Ascending aorta (tissue), 2 donors: ENCODE measurements at places on chromosomes 3 and 15.
A peak's percentile ranks its signal among the peaks of the same experiment; 100 is the strongest.

DNA sequence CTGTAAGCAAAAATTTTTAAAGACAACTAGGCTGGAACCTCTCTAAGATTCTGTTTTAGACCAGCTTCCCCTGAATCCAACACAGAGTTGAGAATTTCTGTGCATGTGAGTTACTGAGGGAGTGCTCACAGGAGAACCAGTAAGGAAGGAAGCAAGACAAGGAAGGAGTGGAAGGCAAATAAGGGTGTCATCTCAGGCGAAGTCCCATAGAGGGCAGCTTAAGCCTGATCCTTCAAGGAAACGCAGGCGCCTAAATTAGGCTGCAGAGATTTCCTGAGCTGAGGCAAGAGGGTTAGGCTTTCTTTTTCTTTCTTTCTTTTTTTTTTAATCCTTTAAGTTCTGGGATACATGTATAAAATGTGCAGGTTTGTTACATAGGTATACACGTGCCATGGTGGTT, 36.2 kb upstream of the COL6A6 start:
- no peaks in the 10 kb centered on the region for H3K36me3 ChIP-seq
- no peak overlapping the region for H3K27ac ChIP-seq
- DNase-seq: no peak

- no peak overlapping the region for H3K27ac ChIP-seq
- no peaks in the 10 kb centered on the region for H3K36me3 ChIP-seq
- peaks cover 10% of the 10 kb centered on the region for H3K4me1 ChIP-seq
- no peak overlapping the region for H3K4me3 ChIP-seq
These were observed 63.9 kb downstream of the IMPG2 start for GRCh38 chr3:101256511-101256910.

- no peak for DNase-seq
- peaks cover 13% of the 10 kb centered on the region for H3K4me1 ChIP-seq
- no peaks in the 10 kb centered on the region for H3K36me3 ChIP-seq
- H3K27me3 ChIP-seq: no peaks in the 10 kb centered on the region
- H3K4me3 ChIP-seq: no peak overlapping the region
These were observed 15.8 kb downstream of the DUSP7 start for GRCh38 chr3:52040600-52040999.

GRCh38 chr3:153233986-153234385, 72.0 kb downstream of the RAP2B start:
- H3K27ac ChIP-seq: peak overlapping the region; percentile 1
- DNase-seq: no peak
- no peaks in the 10 kb centered on the region for H3K36me3 ChIP-seq
- no peaks in the 10 kb centered on the region for H3K27me3 ChIP-seq
- no peaks in the 10 kb centered on the region for H3K4me1 ChIP-seq

DNA sequence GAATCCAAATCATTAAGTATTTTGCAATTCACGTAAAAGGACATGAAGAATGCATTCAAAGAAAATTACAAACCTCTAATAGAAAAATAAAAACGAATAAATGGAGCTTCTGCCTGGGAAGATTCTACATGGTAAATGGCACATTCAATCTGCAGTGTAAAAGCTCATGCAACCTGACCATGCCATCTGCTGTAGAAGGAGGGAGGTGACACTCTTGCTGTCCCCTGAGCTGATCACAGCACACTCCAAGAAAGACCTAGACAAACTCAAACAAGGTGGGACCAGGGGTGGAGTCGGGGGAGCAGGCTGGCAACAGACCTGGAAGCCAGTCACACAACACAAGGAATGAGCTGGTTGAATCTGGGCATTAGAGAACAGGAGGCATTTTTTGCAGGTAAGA, 101.8 kb downstream of the BDH1 start:
- no peak for DNase-seq
- no peaks in the 10 kb centered on the region for H3K27me3 ChIP-seq
- no peaks in the 10 kb centered on the region for H3K36me3 ChIP-seq
- no peak overlapping the region for H3K4me3 ChIP-seq
- H3K4me1 ChIP-seq: peaks cover 8% of the 10 kb centered on the region

DNA sequence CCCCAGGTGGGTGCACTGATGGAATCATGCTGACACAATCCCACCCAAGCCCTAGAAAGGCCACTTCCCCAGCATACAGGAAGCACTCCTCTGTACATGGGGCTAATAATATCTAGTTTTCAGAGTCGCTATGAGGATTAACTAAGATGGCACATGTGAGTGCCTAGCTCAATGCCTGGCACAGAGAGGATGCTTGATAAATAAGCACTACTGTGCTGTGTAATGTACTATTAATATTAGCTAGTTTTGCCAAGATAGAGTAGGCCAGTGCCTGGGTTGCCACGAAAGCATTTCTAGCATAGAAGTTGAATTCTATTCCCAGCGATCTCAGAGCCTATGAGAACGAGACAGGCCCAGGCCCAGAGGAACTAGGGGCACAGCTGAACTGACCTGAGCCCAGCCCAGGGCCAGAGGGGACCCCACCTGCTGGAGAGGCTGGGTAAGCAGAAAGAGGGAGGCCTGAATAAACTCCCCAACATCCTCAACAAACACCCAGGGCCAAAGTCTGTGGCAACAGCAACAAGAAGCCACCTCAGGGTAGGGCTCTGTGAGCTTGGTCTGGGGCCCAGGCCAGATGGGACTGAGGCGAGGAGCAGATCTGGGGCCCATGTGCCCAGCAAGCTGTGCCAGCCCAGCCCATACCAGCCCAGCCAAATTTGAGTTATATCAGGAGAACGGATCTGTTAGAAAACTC, 7.6 kb upstream of the SEMA7A start:
- no peak overlapping the region for H3K4me3 ChIP-seq
- DNase-seq: no peak
- H3K36me3 ChIP-seq: peaks cover 12% of the 10 kb centered on the region

DNA sequence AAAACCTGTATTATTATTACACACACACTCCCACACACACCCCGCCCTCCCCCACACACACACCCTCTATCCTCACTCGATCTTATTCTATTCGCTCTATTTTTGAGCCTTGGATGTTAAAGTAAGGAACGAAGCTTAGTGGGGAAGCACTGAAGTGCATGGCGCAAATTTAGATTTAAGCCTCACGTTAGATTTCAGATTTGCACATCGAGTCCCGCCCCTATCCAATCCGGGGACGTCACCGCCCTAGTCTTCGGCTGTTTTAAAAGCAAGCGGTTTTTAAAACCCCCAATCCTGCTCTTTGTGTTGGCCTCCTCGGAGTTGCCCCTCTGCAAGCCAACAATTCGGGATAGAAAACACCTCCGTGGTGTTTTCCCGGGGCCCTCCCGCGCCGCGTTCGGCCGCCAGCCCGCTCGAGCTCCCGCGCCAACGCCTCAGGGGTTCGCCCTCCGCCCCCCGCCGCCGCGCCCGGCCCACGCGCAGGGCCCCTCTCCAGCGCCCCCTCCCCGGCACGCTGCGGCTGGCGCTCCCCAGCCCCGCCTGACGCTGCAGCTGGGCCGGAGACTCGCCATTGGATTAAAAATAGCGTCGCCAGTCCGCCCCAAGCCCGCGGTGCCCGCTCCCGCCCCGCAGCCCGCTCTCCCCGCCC, at the start of gene USP13:
Gene USP13, plus strand, starts transcription at position 594 of the 649 bp plus-strand sequence. CDS start 186 bp downstream, outside the sequence.
- no peaks in the 10 kb centered on the region for H3K4me1 ChIP-seq
- H3K36me3 ChIP-seq: no peaks in the 10 kb centered on the region
- H3K27ac ChIP-seq: peak within 1 kb of the TSS; percentile 92
- peak within 1 kb of the TSS; percentile 90 for H3K4me3 ChIP-seq
- no peaks in the 10 kb centered on the region for H3K27me3 ChIP-seq

- H3K27ac ChIP-seq: peak overlapping the region; percentile 11
- H3K4me1 ChIP-seq: peaks cover 4% of the 10 kb centered on the region
- H3K36me3 ChIP-seq: no peaks in the 10 kb centered on the region
- H3K4me3 ChIP-seq: peak overlapping the region; percentile 9
These were observed 4.0 kb downstream of the NPTN start for GRCh38 chr15:73628976-73629797.

DNA sequence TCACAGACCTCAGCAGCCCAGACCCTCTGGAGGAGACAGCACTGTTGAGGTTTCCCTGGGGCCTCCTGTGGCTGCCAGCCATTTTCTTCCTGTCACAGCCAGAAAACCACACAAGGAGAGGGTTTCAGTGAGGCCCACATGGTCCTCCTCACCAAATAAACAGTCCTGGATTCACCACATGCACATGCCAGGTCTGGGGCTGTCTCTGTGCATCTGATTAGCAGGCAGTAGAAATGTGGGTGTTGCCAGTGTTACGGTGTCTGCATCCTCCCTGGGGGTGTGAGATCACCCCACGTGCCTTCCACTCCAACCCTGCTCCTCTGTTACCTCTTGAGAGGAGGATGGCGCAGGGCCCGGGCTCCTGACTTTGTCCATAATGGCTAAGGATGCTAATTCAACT, 140.4 kb downstream of the CHDH start:
- H3K4me1 ChIP-seq: no peaks in the 10 kb centered on the region
- no peaks in the 10 kb centered on the region for H3K27me3 ChIP-seq
- DNase-seq: no peak
- no peaks in the 10 kb centered on the region for H3K36me3 ChIP-seq
- H3K4me3 ChIP-seq: no peak overlapping the region
- no peak overlapping the region for H3K27ac ChIP-seq

- DNase-seq: no peak
- H3K4me3 ChIP-seq: no peak overlapping the region
- H3K27me3 ChIP-seq: no peaks in the 10 kb centered on the region
- H3K27ac ChIP-seq: no peak overlapping the region
- no peaks in the 10 kb centered on the region for H3K4me1 ChIP-seq
These were observed 84.5 kb downstream of the KBTBD8 start for GRCh38 chr3:67082533-67083024.

- peaks cover 20% of the 10 kb centered on the region for H3K4me1 ChIP-seq
- no peak overlapping the region for H3K4me3 ChIP-seq
- H3K27ac ChIP-seq: no peak overlapping the region
These were observed 8.6 kb upstream of the RPL29 start for GRCh38 chr3:52004163-52004787.

- H3K4me1 ChIP-seq: no peaks in the 10 kb centered on the region
- no peak for DNase-seq
- H3K27ac ChIP-seq: no peak overlapping the region
- H3K4me3 ChIP-seq: no peak overlapping the region
- H3K36me3 ChIP-seq: no peaks in the 10 kb centered on the region
These were observed 15.2 kb upstream of the CAMP start for GRCh38 chr3:48208076-48208475.

- H3K36me3 ChIP-seq: no peaks in the 10 kb centered on the region
- no peak for DNase-seq
- H3K27ac ChIP-seq: no peak overlapping the region
- no peaks in the 10 kb centered on the region for H3K27me3 ChIP-seq
- H3K4me3 ChIP-seq: no peak overlapping the region
These were observed 382.5 kb upstream of the CBLB start for GRCh38 chr3:106251160-106251892.

GRCh38 chr3:50737193-50737905, 62.6 kb downstream of the DOCK3 start:
- H3K4me1 ChIP-seq: no peaks in the 10 kb centered on the region
- H3K36me3 ChIP-seq: no peaks in the 10 kb centered on the region
- H3K27ac ChIP-seq: no peak overlapping the region
- DNase-seq: no peak

- no peak overlapping the region for H3K4me3 ChIP-seq
- no peaks in the 10 kb centered on the region for H3K36me3 ChIP-seq
- no peaks in the 10 kb centered on the region for H3K27me3 ChIP-seq
- H3K27ac ChIP-seq: no peak overlapping the region
These were observed 105.2 kb downstream of the FNDC3B start for GRCh38 chr3:172144601-172145000.

DNA sequence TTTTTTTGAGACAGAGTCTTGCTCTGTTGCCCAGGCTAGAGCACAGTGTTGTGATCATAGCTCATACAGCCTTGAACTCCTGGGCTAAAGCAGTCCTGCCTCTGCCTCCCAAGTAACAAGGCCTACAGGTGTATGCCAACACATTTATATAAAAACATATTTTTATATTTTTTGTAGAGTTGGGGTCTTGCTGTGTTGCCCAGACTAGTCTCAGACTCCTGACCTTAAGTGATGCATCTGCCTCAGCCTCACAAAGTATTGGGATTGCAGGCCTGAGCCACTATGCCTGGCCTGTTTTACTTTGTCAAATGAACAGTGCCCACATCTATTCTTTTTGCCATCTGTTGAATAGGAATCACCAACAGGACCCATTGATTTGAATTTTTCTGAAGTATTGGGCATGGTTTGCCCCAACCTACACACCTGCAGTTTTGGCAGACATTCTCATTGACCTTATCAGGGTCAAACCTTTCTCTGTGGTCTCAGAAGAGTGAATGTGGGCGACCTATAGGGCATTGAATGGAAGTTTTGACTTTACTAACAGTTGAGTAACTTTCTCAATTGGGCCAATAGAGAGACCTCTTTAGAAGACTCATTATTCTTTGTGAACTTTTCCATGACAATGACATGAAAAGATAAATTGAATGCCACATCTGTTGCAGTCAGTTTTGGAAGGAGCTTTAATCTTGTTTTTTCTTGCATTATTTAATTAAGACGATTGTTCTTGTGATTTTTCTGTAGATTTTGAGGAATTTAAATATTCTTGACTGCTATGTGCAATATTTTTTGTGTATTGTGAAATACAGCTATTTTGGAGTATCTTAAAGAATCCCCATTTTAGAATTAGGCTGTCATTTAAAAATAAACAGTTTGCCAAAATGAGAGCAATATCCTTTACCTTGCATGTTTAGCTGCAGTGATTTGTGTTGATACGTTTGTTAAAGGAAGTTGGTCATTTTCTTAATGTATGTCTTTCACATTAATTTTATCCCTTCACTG, 2.7 kb downstream of the IREB2 start:
- DNase-seq: no peak
- no peaks in the 10 kb centered on the region for H3K27me3 ChIP-seq
- H3K36me3 ChIP-seq: no peaks in the 10 kb centered on the region
- no peak overlapping the region for H3K27ac ChIP-seq
- no peaks in the 10 kb centered on the region for H3K4me1 ChIP-seq

DNA sequence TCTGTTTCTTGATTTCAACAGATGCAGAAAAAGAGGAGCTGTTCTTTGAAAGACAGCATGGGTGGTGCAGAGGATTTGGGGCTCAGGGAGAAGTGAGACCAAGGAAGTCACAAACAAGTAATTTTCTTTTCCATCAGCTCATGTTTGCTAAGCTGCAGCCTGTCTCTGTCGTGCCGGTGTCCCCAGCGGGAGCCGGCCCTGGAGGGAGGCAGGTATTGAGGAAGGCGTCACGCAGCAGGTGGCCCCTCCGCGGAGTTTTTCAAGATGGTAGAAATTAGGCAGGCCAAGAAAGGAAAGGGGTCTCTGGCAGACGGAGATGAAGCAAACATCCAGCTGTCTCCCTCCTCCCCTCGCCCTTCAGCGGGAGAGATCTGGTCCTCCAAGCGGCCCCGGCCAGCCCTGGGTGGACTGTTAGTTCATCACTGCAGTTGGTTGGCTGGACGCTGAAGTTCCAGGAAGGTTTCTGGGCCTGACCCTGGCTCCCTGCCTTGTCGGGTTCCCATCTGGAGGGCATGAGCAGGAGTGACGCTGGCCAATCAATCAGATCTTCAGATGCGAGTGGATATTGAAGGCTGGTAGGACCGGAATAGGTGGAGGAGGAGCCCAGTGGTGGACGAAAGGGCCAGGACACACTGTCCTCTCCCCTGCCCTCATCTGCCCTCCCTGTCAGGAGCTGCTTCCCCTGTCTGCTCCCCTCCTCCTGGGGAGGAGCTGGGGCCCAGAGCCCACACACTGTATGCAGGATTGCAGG, 27.7 kb upstream of the MUC4 start:
- H3K36me3 ChIP-seq: no peaks in the 10 kb centered on the region
- no peaks in the 10 kb centered on the region for H3K4me1 ChIP-seq
- no peaks in the 10 kb centered on the region for H3K27me3 ChIP-seq
- H3K27ac ChIP-seq: no peak overlapping the region
- DNase-seq: no peak
- no peak overlapping the region for H3K4me3 ChIP-seq

- no peak for DNase-seq
- no peaks in the 10 kb centered on the region for H3K36me3 ChIP-seq
- H3K27me3 ChIP-seq: no peaks in the 10 kb centered on the region
- H3K4me3 ChIP-seq: no peak overlapping the region
These were observed 746.0 kb downstream of the VGLL3 start for GRCh38 chr3:86244905-86245304.
